ENCODE measurements at places on chromosomes 3 and 15.

GRCh38 chr15:26516102-26516980, 256.5 kb downstream of the GABRB3 start:
- no peak overlapping the region for H3K27ac ChIP-seq
- H3K4me3 ChIP-seq = no peak overlapping the region
- no peaks in the 10 kb centered on the region for H3K36me3 ChIP-seq
- no peaks in the 10 kb centered on the region for H3K27me3 ChIP-seq

DNA sequence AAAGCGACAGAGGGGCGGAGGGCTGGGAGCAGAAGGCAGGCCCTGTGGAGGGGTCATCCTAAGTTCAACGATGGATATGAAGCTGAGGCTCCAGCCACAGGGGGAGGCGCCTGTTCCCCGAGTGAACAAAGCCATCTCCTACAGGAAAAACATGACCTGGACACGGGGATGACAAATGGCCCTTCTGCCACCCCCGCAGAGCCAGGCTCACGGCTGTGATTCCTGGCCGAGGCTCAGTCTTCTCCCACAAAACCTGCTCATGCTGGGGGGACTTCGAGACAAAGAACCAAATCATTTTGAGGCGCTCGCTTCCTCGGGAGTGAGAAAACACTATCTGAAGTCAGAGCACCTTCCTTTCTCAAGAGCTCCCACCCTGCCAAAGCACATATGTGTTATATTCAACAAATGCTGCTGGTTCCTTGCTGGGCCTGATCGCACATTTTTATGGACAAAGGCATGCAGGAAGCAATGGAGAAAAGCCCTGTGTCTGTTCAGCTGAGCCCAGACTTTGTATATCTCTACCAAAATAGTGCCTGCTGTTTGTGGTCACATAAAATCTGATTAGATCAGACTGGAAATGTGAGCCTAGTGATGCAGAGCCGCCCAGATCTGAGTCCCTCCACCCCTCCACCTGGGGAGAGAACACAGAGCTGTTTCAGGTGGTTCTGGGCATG, 5.6 kb downstream of the RBP1 start:
- DNase-seq = no peak
- no peaks in the 10 kb centered on the region for H3K36me3 ChIP-seq
- peaks cover 3% of the 10 kb centered on the region for H3K4me1 ChIP-seq
- H3K4me3 ChIP-seq = no peak overlapping the region
- no peak overlapping the region for H3K27ac ChIP-seq

DNA sequence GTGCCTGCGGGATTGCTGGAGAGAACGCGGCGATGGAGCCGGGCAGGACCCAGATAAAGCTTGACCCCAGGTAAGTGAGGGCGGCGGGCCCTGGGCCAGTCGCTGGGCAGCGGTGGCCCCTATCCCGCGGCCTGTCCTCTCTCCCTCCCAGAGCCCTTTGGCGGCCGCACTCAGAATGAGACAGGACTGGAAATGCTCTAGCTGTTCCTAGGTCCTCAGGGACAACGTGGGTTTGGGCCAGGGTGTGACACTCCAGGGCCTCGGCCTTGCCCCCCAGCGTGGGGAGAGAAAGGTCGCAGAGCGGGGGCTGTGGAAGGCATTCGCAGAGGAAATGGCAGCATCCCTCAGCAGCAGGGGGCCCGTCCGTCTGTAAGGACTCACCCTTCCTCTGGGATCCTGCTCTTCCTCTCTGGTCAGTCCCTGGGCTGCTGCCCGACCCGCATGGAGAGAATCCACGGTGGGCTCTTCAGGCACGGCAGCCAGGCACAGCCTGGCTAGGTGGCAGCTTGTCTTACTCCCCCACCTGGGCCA, 412 bp downstream of the SLC51A start:
- H3K27me3 ChIP-seq = no peaks in the 10 kb centered on the region
- H3K27ac ChIP-seq = peak overlapping the region; percentile 66

DNA sequence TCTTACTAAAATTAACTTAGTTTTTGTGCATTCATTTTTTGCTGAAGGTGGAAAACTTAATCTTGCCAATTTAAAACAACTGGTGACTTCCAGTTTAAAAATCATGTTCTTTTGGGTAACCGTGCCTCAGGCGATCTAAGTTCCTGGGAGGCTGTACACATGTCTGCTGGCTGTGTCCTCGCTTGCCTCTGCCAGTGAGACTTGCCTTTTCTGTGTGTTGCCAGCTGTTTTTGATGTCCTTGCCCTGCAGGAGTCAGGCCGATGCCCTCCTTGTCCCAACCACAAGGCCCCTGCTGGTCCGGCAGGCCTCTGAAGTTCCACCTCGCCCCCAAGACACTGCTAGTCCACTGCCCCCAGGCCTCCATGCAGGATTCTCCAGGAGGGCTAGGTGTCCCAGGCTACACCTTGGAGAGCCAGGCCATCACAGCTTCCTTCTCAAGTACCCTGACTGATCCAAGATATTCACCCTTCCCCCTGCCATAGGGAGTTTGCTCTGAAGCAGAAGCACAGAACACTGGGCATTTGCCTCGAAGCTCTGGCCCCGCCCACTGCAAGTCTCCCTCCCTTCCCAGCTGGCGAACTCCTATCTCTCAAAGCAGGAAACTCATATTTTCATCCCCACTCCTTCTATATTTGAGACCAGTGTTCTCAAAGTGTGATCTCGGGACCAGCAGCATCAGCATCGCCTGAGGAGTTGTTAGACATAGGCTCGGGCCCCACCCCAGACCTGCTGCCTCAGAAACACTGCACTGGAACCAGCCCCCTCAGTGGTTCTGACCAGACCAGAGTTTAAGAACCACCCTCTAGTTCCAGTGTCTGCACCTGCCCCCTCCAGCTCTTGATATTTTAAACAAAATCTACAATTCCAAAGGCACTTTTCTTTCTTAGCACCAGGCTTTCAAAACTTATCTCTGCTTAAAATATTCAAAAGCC, 185.8 kb upstream of the UBE2E1 start:
- peaks cover 2% of the 10 kb centered on the region for H3K36me3 ChIP-seq
- H3K4me1 ChIP-seq = no peaks in the 10 kb centered on the region
- no peak for DNase-seq
- H3K4me3 ChIP-seq = no peak overlapping the region

GRCh38 chr3:48561045-48561736, 2.4 kb downstream of the UCN2 start:
- peaks cover 7% of the 10 kb centered on the region for H3K36me3 ChIP-seq
- H3K4me1 ChIP-seq = peaks cover 31% of the 10 kb centered on the region
- no peaks in the 10 kb centered on the region for H3K27me3 ChIP-seq
- DNase-seq = no peak

Data from effector memory CD8-positive, alpha-beta T cell (primary cell).